Frontal cortex (tissue), 4 donors: ENCODE measurements at places on chromosomes 5 and 9. TPM values are rescaled to one million over a fixed set of nuclear protein-coding genes. Genes with fewer than 3 reads are reported as not detected.

CHSY3 gene
- 31.4 TPM for total RNA-seq

DNA sequence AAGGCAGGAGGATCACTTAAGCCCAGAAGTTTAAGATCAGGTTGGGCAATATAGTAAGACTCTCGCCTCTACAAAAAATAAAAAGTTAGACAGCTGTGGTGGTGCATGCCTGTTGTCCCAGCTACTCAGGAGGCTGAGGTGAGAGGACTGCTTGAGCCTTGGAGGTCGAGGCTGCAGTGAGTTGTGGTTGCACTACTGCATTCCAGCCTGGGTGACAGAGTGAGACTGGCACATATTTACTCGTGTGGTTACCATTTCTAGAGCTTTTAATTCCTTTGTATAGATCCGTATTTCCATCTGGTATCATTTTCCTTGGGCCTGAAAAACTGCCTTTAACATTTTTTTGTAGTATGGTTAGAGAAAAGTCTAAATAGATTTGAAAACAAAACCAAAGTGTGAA, 7.8 kb downstream of the IL6ST start:
- DNase-seq = no peak

HK3 gene
- 0.41 TPM for total RNA-seq

DNA sequence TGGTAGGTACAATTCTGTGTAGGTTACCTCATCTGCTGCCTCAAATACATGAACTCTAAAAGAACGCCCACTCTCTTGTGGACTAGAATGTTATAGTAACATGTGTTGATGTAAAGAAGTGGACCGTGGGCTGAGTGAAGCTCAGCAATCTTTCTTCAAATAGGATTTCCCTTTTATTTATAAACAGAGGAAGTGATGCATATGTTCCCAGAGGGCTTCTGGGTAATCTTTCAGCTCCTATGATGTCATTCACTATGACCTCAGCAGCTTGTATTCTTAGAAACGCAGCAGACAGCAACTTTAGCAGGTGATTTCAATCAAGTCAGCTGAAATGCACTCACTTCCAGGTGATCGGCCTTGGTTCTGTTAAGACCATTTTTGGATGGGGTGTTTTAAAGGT, 14.4 kb downstream of the F2RL2 start:
- DNase-seq = no peak

CCNO gene
- not detected for total RNA-seq

LCN10 gene
- not detected for total RNA-seq

GRCh38 chr9:77802515-77803293, 154.6 kb upstream of the GNA14 start:
- no peak for DNase-seq

DNA sequence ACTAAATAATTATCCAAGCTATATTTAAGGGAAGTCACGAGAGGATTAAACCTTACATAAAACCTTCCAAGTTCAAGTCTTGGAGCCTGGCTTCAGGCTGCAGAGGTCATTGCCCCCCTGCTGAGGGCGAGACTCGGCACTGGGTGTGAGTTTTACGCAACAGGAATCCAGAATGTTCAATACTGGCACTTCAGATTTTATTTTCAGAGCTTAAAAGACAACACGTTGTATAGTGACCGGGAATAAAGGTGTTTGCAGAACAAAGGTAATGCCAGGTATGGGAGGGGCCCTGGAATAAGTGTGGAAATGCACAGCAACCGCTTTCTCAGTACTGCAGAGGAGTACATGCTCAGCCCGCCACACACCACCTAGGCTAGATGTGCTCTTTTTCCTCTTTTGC, 207.0 kb downstream of the GAPVD1 start:
- no peak for DNase-seq

DNA sequence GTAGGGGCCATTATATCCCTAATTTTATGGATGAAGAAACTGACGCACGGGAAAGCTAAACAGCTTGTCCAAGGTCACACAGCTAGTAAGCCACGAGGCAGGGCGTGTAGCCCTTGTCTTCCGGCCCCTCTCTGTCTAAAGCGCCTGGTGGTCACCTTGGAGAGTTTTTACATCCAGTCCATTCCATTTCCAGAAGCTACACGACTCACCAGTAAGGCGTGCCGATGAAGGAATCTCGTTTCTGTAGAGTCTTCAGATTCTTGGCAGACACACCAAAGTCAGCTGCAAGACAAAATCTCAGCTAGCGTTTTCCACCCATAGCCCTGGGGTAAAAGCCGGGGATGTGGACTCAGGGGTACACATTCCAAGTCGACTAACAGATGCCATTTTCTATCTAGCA, 80.5 kb downstream of the STK10 start:
- no peak for DNase-seq

GRCh38 chr5:29780401-29780800, 1413.1 kb upstream of the CDH6 start:
- no peak for DNase-seq

TMOD1 gene
- total RNA-seq = 20.0 TPM

GRCh38 chr5:68738841-68739240, 355.0 kb upstream of the SLC30A5 start:
- no peak for DNase-seq

PNPLA7 gene
- 0.82 TPM for total RNA-seq

MEIKIN gene
- total RNA-seq = not detected

SPINK7 gene
- not detected for total RNA-seq

CCL27 gene
- total RNA-seq = 0.41 TPM

GRCh38 chr5:3107156-3107611, 355.7 kb upstream of the IRX2 start:
- DNase-seq = no peak

IL9 gene
- total RNA-seq = not detected

DNA sequence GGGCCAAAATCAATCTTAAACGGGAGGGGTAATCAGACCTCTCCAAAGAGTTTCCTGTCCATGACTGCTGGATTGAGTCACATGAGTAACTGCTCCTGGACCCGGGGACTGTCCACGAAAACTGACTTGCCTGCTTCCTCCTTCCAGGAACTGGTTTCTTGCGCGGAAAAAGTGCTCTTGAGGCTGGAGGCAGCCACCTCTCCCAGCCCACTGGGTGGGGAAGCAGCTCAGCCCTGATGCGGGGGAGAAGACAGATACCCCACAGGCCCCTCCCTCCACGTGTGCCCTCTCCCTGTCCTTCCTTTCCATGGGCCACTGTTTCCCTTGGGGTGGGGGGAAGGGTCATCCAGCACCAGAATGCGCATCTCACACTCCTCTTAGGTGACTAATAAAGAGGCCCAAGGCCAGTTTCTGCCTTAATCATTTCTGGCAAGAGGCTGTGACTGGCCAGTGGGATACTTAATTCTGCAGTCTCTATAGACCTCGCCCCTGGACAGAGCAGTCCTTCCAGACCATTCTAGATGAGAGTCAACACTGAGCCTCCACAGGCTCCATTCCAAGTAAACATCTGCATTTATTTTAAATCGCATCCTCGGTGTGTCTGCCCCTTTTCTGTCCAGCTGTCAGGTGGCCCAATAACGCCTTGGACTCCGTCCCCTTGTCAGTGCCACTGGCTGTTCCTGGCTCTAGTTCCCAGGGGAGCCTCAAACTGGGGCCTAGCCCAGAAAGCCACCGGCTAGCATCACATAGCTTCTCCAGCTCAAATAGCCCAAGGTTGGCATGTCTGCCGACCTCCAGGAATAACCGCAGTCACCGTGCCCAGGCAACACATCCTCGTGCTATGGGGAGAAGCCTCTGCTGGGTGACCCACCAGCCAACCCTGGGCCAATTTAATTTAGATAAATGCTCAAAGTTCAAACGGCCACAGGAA, 12.0 kb downstream of the REXO4 start:
- no peak for DNase-seq

FBXL7 gene
- total RNA-seq = 1.2 TPM

NEURL1B gene
- total RNA-seq = 16.3 TPM

DNA sequence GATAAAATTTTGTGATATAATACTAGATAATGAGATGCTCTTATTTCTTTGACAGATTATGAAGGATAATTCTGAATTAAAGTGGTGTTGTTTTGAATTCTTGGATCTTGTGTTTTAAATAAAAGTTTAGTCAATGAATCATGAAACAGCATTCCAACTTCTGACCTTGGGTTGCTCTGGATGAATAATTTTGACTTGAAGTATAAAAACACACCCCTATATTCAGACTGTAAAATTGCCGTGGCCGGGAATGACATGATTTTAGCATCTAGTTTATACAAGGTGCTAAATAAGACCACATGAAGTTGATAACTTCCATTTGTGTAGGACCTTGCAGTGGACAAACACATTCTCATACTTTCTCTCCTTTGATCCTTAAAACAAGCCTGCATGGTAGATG, 67.2 kb upstream of the DAP start:
- DNase-seq = no peak
